ENCODE measurements at places on chromosomes 12 and 14.

GRCh38 chr12:1933342-1934051 is 15.0 kb upstream of the CACNA2D4 start:
- no peak for DNase-seq

GRCh38 chr12:50934371-50934851 is 17.9 kb upstream of the HIGD1C start:
- no peak for DNase-seq

DNA sequence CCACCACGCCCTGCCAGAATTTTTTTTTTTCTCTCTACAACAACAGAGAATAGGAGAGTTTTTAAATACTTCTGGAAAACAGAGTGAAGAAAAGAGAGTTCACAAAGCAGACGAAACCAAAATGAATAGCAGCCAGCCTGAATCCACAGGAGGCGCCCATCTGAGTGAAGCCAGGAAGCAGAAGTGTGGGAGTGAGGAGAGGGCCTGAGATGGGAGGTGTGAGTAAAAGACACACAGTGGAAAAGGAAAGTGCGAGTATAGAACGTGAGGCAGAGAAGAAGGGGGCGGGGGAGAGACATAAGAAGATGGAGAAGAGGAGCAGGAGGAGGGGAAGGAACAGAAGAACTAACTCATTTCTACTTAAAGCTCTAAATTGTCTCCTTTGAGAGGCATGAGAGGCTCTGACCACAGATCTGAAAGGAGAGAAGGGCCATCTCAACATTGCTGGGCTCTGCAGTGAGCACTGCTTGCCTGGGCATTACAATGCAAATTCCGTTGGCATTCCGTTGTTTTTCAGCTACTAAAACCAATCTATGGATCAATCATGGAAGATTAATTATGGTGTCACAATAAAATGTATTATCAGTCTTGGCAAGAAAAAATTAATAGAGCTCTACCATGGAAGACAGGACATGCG is 140.1 kb upstream of the CPSF6 start:
- DNase-seq, result no peak

DNA sequence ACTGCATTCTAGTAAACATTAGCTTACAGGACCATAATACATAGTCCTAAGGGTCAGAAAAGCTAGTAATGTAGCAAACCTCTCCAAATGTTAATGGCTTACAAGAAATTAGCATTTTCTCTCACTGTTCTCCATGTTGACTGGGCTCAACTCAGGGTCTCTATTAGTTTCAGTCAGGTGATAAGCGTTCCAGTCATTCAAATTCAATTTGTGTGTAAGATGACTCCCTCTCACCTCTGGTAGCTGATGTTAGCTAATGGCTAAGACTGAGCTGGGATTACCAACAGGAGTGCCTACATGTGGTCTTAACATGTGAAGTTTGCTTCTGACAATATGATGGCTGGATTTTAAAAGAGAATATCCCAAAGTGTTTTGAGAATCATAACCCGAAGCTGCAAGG is 630.5 kb upstream of the USP15 start:
- no peak for DNase-seq

DNA sequence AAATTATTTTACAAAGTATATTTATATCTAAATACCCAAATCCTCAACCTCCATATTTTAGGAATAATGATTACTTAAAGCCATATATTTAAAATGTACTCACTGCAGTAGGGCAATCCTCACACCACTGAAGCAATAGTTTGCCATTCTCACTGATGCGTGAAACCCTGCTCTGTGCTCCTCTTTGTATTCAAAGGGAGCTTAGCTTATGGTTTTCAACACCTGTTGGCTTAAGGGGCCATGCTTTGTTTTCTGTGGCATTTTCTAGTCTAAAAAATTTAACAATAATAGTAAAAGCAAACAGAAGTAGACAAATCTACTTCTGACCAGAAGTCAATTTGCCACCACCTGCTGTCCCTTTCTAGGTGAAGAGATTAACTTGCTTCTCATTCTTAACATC is 294.6 kb downstream of the FLRT2 start:
- no peak for DNase-seq

DNA sequence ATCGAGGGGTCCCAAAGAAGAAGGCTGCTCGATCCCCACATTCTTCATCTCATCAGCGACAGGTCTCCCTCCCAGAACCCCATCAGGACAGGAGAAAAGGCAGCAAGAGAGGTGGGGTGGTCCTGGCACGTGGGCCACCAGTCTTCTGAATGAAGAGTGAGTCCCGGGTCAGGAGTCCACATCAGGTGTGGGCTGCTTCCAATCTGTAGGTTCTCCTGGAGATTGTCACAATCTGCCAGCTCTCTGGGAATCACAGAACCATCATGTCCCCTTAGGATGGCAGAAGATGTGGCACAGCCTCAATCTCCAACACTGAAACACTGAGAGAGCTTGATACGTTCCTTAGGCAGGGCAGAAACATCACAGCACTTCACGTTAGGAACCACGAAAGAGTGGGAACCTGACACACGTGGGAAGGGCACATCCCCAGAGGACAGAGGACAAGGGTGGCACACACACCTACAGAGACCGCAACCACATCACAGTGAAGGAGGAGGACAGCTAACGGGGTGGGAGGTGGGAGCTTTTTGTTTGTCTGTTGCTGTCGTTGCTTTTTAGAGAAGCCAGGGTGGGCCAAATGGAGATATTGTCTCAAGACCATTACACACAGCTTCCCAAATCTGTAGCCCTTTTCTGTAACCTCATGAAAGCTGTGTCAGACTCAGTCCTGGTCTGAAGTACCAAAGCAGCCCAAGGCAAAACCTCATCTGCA is 284.5 kb downstream of the DPF3 start:
- DNase-seq, result no peak

DNA sequence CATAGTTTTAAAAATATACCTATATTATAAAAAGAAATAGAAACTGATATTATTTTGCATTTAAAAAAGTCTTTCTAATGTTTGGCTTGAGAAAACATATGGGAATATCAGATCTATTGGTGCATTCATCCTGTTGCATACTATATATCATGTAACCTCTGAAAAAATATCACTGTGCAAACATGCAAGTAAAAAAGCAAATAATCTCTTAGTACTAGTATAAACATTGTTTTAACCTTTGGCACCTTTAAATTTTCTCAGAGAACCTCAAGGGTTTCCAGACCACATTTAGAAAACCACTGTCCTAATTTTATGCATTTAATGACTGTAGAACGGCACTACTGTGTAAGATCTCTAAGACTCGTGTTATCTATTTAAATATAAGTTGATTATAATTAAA is 416.8 kb downstream of the LRFN5 start:
- no peak for DNase-seq

DNA sequence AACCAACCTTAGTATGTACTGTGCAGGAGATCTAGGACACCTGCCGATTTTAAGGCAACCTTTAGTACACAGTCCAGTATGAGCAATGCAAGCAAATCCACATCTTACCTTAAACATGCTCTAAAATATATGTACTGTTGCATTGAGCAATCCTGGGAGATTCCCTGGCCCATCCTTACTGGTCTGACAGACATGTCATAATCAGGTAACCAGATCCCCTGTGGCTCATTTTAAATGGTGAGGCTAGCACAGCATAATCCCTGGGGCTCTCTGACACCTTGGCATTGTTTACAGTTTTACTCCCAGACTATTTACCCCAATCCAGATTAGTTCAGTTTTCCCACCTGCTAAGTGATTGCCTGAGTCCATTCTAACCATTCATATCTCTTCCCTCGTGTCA is 15.1 kb downstream of the BMAL2 start:
- no peak for DNase-seq

- DNase-seq, result no peak
These were observed 16.2 kb downstream of the ESRRB start for GRCh38 chr14:76391981-76392690.

- DNase-seq, result no peak
These were observed 130.2 kb upstream of the LRFN5 start for GRCh38 chr14:41476526-41476925.

GRCh38 chr14:68611599-68611998 is 181.3 kb downstream of the ZFP36L1 start:
- DNase-seq, result no peak

DNA sequence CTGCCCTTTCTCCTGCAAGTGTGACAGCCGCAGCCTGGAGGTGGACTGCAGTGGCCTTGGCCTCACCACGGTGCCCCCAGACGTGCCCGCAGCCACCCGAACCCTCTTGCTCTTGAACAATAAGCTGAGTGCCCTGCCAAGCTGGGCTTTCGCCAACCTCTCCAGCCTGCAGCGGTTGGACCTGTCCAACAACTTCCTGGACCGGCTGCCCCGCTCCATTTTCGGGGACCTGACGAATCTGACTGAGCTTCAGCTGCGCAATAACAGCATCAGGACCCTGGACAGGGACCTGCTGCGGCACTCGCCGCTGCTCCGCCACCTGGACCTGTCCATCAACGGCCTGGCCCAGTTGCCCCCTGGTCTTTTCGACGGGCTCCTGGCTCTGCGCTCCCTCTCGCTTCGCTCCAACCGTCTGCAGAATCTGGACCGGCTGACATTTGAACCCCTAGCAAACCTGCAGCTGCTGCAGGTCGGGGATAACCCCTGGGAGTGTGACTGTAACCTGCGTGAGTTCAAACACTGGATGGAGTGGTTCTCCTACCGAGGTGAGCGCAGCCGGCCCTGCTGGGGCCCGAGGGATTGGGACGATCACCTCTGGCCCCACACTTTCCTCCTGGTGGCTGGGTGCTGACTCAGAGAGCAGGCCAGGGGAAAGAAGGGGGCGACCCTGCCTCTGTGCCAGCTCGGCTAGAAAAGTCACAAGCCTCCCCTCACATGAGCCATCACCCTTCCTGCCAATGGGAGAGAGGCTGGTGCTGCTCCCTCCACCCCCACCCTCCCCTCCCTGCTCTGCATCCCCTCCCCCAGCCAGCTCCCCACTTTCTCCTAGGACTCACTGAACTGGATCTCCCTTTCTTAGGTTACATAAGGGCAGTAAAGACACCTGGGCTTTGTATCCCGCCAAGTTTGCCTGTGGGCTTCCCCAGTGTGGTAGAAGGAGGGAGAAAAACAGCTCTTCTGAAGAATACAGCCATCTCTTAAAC is 10.9 kb downstream of the LRTM2 start:
- no peak for DNase-seq

GRCh38 chr12:99767809-99768208 is 120.3 kb downstream of the GARIN6 start:
- DNase-seq, result no peak

- no peak for DNase-seq
These were observed 2.3 kb downstream of the MMP14 start for GRCh38 chr14:22838631-22839041.

DNA sequence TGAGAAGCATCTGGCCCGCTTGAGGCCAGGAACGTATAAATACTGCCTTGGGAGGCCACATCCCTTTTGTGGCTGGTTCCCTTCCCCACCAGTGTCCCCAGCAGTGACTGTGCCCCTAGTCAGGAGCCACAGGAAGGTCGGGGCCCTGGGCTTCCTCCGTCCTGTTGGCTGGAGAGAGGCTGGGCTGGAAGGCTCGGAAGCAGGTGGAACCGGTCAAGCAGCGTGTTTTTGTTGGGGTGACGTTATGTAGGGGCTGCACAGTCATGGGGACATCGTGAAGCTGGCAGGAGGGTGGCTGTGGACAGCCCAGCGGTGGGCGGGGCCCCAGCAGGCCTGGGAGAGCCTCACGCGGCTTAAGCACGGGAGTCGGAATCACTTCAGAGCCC is 10.1 kb downstream of the XRCC3 start:
- DNase-seq, result no peak

DNA sequence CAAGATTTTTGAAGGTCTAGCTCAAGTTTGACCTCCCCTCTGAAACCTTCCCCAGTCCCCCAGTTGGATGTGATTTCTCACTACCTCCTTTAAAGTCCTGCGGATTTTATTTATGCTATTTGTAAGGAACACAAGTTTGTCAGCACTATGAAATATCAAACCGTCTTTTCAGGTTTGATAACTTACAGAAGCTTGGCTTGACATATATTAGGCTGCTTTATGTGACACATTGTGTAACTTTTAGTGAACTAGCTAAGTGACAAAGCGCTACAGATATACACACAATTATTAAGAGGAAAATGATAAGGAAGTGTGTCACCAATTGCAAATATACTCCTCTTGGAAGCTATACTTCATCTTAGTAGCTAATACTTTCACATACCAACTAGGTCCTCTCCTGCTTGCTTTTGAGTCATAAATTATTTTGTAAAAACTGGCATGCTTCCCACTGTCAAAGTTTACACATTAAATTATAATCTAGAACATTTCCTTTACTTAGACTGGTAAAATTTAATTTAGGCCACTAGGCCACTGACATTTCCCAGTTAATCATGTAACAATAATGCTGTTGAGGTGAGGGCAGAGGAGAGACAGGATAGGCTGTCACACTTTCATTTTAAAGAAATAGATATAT is 149.5 kb downstream of the TMTC3 start:
- DNase-seq, result no peak

DNA sequence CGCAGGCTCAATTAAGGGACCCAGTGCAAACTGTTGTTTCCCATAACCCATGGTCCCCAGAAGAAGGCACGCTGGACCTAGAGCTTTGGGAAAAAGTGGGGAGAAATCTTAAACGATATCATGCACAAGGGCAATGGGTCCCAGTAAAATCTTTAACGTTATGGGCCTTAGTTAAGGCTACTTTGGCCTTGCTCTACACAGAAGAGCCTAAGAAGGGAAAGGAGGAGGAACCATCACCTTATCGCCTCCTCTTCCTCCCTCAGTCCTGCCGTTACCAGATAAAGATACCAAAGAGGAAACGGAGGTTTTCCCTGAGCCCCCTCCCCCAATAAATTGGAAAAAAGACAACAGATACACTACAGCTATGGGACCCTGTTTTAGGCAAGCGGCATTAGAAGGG is 116.9 kb downstream of the PPHLN1 start:
- DNase-seq, result no peak

- no peak for DNase-seq
These were observed 73.4 kb upstream of the ATP2B1 start for GRCh38 chr12:89781946-89782550.

- no peak for DNase-seq
These were observed 159.7 kb upstream of the NTF3 start for GRCh38 chr12:5272018-5272785.

DNA sequence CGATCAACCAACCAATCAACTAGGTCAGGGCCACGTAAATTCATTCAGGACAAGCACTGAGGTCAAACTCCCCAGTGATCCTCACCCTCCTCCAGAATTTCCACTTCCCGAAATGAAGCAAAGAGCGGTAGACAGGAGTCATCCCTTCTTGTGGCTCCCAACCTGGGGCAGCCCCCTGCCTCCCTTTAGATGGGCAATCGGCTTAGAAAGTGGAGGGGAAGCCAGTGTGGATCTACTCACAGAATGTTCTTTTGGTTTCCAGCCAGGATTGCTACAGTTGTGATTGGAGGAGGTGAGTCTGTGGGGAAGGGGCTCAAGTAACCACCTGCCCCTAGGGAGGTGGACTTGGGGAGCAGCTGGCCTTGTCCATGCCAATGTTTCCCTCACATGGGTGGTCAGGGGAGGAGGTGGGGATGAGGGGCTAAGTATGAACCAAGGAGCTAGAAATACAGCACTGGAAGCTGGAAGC is 4.1 kb downstream of the IFI27 start:
- no peak for DNase-seq

- DNase-seq, result no peak
These were observed 208.2 kb upstream of the FOXN3 start for GRCh38 chr14:89625244-89625713.

GRCh38 chr14:89186856-89187376 is 230.1 kb downstream of the FOXN3 start:
- no peak for DNase-seq
